ENCODE measurements at places on chromosomes 11 and 22.

GRCh38 chr22:36586271-36586670, 57.3 kb upstream of the EIF3D start:
- DNase-seq: no peak

DNA sequence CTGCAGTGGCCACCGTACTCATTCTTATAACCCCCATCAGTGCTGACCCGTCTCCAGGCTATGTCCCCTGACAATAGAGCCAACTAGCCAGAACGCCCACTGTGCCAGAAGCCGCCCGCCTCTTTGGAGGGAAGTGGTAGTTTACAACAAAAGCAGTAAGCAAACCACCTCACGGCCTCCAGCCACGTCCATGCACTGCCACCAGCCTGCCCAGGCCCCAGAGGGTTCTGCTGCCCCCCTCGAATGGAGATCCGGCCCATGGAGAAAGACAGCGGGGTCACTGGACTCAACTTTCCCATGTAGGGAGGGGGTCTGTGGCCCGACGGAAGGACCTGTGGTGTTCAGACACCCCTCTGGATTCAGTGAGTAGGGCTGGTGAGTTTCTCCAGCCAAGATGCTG, 340.3 kb downstream of the CTTN start:
- DNase-seq: no peak

GRCh38 chr11:75762885-75763284, 5.7 kb upstream of the DGAT2 start:
- DNase-seq: no peak

DNA sequence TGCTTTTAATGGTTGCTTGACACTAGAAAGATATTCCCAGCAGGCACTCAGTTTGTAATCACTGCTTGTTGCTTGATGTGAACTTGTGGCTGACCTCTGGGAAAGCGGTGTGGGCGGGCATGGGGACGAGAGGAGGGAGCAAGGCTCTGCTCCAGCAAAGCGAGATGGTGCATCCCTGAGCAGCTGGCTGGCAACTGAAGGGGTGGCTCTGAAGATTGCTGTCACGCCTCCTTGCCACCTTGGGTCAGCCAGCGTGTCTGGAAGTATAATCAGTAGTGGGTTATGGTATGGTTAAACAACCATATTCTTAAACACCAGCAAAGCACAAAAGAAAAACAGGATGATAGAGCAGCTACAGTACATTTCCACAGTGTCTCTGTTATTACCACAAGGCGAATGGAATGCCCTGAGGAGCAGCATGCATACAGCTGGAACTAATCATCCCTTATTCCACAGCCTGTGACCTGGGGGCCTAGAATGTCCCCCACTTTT, 124.5 kb downstream of the TRIM44 start:
- DNase-seq: no peak

DNA sequence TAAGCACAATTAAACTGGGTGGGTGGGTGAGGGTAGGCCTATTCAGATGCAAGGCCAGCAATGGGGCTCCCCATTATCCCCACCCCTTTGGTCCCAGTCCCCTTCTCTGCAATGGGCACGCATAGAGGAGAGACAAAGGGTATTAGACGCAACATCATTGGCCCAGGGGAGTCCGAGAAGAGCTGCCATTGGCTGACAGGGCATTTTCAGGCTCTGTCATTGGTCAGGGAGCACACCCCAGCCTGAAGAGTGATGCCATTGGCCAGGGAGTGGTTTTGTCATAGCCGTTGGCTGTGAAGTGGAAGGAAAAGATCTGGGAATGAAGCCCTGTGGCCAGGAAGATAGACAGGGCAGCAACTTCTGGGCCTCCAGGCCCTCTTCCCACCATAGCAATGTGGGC, 2.8 kb upstream of the TRIM3 start:
- DNase-seq: no peak

- DNase-seq: no peak
These were observed 398.8 kb upstream of the FAT3 start for GRCh38 chr11:91825777-91826176.

- DNase-seq: no peak
These were observed 23.7 kb upstream of the SESN3 start for GRCh38 chr11:95254716-95255115.

- DNase-seq: no peak
These were observed 19.1 kb upstream of the NECTIN1 start for GRCh38 chr11:119747868-119748660.

- DNase-seq: no peak
These were observed 14.4 kb downstream of the TUB start for GRCh38 chr11:8095371-8095770.

DNA sequence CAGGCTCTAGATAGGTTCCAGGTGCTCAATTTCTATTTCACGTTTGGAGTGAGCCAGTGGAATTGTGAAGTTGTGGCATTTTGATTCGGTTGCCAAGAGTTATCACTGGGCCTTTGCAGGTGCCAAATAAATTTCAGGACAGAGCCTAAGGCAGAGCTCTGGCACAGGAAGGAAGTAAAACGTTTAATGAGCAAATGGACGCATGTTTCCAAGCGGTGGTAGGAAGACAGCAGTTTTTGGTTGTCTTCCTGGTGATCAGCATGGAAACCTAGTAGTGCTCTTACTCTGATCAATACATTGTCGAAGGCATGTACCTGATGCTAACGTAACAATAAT, 452 bp downstream of the BIRC3 start:
- no peak for DNase-seq

DNA sequence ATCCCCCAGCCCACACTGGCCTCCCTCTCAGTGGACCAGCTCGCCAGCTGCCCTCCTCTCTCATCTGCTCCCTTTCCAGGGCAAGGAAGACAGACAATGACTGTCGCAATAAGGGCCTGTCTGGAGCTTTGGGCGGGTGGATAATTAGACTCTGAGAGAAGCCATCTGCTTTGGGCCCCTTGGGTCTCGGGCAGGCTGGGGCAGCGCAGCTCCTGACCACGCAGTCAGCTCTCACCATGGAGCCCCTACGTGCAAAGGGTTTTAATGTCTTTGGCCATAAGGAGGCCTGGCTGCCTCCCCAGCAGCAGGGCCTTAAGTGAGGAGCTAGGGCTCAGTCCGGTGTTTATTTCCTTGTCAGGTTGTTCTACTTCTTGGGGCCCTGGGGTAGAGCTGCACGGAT, 153.9 kb downstream of the CHST1 start:
- no peak for DNase-seq

GRCh38 chr11:294780-295179, 4.5 kb downstream of the IFITM5 start:
- DNase-seq: peak; percentile 11

GRCh38 chr22:17921871-17922821, 102.2 kb downstream of the MICAL3 start:
- DNase-seq: peak; percentile 51

DNA sequence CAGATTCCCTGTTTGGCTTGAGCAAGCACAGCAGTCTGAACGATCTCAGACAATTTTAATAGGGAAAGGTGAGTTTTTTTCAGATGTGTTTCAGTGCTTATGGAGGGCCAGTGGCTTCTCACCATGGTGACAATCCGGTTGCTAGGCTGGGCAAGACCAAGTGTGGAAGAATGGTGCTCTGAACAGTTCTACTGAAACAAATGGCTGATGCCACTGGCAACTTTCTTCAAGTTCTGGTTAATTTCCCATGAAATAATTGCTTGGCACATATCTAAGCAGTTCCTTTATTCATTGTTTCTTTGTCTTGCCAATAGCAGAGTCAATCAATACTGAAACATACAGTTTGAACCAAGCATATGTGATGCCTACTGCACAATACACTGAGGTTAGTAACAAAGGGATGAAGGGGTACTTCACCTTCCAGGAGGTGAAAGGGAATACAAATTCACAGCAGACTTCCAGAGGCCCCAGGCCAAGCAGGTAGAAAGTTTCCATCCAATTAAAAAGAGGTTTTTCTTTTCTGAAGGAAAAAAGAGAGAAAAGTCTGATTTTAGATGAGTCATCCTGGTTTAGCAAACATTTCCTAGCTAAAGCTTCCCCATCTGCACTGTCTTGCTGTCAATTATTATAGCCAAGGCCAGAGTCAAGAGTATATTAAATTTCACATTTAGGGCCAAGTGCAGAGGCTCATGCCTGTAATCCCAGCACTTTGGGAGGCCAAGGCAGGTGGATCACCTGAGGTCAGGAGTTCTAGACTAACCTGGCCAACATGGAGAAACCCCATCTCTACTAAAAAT, 21.2 kb upstream of the NDUFC2 start:
- no peak for DNase-seq

DNA sequence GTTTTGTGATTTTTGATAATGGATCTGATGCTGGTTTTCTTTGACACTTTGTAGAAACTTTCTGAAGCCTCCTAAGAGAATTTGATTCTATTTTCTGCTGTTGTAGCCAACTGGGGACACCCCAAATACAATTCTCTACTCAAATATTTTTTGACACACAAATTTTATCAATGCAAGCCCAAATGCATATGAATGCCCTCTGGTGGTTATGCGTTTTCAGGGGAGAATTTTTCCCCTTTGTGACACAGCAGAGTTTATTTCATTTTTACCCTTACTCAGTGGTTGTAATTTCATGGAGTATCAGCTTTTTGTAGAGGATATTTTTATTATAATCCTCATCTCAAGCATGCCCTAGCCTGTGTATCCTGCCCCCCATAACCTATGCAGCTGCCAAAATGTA, 44.7 kb upstream of the MTMR2 start:
- no peak for DNase-seq

- no peak for DNase-seq
These were observed 37.2 kb downstream of the MUC5B start for GRCh38 chr11:1260023-1260501.

GRCh38 chr22:22999523-22999922, 70.8 kb upstream of the GNAZ start:
- no peak for DNase-seq

DNA sequence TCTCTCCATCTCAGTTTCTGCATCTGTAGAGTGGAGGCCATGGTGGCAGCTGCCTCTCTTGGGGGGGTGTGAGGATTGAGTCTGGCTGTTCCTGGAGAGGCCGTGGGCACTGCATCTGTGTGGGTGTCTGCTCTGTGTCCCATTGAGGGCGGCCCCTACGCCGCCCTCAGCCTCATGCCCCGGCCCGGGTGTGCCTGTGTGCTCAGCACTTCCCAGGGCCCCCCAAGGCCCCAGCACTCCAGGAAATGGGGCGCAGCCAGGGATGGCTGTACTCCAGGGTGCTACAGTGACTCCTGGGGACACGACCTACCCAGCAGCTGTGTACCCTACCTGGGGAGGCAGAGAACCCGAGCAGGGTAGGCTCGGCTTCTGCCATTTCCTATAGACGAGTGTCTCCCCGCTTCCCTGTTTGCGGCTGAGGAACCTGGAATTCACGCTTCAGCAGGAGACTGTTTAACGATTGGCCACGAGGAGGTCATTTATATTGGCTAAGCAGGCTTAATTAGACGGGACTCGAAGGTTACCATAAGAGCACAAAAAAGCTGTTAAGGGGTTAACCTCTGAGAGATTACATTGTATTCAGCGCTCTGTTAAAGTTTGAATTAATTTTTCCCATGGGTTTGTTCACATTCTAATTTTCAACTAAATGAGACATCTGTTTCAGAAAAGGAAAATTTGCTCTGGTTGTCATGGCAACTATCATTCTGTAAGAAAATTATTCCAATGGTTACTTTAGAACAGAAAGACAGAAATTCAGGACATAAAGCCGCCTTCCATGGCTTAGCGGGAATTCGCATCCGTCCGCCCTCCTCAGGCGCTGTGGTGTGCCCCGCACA, 76.4 kb downstream of the MPPED1 start:
- no peak for DNase-seq

DNA sequence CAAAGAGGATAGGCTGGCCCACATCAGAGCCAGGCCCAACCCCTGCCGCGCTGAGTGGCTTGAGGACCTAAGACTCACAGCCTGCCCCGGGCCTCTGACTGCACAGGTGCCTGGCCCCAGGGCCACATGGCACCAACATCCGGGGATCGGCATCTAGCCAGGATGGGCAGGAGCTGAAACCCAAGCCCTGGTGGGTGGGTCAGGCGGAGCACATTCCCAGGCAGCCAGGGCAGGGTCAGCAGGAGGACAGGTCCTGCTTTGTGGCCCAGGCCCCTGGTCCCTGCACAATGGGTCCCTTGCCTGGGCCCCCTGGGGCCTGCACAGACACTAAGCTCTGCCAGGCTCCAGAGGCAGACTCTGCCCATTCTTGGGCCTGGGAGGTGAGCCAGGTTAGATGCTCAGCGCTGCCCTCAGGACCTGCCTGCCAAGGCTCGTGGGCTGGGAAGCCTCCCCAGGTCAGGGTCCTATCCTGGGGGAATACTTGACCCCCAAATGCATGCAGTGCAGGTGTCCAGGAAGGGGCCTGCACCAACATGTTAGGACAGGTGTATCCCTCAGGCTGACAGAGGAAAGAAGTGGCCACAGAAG, 33.5 kb downstream of the ARVCF start:
- no peak for DNase-seq

DNA sequence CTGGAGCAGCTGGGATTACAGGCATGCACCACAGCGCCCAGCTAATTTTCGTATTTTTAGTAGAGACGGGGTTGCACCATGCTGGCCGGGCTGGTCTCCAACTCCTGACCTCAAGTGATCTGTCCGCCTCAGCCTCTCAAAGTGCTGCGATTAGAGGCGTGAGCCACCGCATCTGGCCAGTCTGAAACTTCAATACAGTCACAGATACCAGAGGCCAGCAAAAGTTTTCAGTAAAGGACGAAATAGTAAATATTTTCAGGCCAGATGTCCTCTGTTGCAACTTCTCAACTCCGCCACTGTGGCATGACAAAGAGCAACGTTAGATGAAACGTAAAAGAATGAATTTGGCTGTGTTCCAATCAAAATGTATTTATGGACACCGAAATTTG, 403.6 kb downstream of the MN1 start:
- peak; percentile 67 for DNase-seq

GRCh38 chr22:35069541-35069940, 3.6 kb downstream of the ISX start:
- no peak for DNase-seq

GRCh38 chr11:14886513-14886912, 5.5 kb downstream of the CYP2R1 start:
- no peak for DNase-seq

DNA sequence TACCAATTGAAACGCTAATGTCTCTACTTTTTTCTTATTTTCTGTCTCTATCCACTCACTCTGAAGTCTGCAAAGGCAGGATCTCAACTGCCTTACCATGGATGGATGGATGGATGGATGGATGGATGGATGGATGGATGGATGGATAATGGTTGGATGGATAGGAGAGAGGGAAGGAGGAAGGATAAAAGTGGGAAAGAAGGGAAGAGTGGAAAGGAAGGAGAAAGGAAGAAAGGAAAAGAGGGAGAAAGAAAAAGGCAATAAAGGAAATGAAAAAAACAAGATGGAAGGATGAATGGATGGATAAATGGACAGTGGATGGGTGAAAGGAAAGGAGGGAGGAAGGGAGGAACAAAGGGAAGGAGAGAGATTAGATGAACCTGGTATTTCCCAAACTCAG, 506.0 kb downstream of the MN1 start:
- DNase-seq: no peak

- DNase-seq: no peak
These were observed 458.5 kb downstream of the BRD1 start for GRCh38 chr22:49368976-49369725.

DNA sequence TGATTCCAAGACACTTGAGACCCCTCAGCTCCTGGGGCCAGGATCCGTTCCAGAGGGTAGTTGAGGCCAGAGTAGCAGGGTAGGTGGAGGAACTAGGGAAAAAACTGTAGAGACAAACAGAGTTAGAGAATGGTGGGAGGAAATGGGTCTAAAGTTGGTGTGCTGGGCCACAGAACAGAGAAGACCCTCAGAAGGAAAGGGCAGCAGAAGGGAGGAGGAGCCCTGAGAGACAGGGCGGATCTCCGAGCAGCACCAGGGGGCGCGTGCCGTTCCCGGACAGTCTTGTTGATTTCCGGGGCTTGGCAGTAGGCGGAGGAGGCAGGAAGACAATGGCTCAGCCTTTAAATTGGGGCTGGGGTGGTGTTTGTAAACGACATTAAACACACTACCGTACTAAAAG, 2.4 kb upstream of the CECR2 start:
- DNase-seq: peak; percentile 53

- DNase-seq: no peak
These were observed 2.2 kb downstream of the PAK1 start for GRCh38 chr11:77471558-77472193.

All from heart right ventricle (tissue), 16 donors.